ENCODE measurements at places on chromosomes 6 and 20.

GRCh38 chr6:147166360-147166944 lies 37.8 kb upstream of the STXBP5 start:
- DNase-seq: no peak

- no peak for DNase-seq
Observed at GRCh38 chr6:108673153-108673552, 112.4 kb downstream of the FOXO3 start.

GRCh38 chr20:17878912-17879602 lies 89.5 kb downstream of the SNX5 start:
- no peak for DNase-seq

DNA sequence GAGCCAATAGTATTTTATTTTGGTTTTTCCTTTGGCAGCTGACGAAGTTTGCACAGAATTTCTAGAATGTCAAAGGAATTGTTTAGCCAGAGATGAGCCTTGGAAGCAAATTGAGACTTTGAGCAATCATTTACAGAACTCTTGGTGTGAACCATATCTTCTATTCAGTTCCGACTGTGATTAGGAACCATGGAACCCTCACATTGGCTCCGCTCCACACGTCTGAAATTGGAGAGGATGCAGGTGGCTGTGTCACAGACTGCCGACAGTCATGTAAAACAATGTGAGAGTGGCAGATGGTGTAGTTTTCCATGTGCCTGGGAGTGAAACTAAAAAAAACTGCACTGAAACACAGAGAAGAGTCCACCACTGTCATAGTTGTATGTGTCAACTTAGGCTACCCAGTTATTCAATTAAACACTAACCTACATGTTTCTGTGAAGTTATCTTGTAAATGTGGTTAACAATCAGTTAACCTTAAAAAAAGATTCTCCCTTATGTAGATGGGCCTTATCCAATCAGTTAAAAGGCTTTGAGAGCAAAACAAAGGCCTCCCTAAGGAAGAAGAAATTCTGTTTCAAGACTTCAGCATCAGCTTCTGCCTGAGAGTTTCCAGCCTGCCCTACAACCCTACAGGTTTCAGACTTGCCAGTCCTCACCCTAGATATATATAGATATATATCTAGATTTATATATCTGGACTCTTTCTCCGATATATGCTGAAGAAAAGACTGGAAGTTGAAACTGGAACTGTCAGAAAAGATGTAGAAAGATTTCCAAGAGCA lies 3.3 kb upstream of the HMGN4 start:
- DNase-seq: no peak

- no peak for DNase-seq
Observed at GRCh38 chr6:1278061-1278720, 33.7 kb upstream of the FOXQ1 start.

DNA sequence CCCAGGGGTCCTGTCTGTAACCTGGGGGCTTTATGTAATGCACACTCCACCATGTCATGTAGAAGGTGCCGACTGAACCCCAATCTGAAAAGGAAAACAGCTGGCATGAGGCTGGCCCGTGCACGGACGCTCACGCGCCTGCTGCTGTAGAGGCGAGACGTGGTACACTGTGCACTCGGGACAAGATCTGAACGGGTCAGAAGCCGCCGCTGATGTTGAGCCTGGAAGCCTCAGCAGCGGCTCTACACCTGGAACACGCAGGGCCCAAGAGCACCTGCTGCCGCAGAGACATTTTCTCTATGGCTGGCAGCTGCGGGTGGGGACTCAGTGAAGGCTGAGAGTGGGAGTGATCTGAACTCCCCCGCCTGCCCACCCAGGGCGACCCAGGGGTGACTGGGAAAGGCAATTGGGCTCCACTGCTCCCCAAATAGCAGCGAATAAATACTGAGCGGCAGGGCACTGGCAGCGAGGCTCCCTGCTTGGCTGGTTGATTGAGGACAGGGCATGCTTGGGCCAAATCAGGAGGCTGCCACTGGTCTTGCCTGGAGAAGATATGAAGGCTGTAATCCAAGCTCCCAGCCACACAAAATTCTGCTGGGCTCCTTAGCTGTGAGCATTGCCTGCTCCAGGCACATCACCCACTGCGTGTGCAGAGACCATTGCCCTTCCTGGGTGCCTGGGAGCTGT lies 2.5 kb upstream of the OGFR start:
- DNase-seq: no peak

DNA sequence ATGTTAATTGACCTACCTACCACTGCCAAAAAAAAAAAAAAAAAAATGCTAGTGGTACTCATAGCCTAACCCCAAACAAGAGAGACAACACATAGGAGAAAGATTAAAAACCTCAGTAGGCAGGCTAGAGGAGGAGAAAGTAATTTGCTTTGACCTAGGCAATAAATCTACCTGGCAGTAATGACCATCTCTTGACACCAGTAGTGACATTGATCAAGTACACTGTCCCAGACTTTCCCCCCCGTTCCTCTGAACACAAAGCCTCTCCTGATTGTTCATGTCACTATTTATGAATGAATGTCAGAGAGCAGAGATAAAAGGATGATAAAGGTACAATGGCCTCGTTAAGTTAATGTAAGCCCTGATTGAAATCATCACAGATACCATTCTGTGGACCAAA lies 746.8 kb downstream of the CBLN4 start:
- DNase-seq: no peak

GRCh38 chr6:35062676-35063574 lies 78.2 kb downstream of the TCP11 start:
- DNase-seq: peak; percentile 58

DNA sequence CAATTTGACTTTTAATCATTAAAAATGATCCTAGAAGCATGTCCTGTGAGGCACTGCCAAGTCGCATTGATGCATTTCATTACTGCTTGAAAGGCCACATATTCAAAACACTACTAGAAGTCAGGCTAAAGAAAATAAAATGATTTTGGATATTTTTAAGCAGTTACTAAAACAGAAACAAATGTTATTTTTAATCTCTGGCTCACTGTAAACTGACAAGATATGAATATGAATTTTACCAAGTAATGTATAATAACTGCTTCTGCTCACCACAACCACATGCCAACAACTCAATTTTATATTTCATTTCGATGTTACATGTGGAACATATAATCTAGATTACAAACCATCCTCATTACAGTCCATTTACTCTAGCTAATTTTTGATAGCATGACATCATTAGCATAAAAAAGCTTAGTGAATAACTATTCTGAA lies 90.6 kb downstream of the ATXN1 start:
- DNase-seq: no peak

DNA sequence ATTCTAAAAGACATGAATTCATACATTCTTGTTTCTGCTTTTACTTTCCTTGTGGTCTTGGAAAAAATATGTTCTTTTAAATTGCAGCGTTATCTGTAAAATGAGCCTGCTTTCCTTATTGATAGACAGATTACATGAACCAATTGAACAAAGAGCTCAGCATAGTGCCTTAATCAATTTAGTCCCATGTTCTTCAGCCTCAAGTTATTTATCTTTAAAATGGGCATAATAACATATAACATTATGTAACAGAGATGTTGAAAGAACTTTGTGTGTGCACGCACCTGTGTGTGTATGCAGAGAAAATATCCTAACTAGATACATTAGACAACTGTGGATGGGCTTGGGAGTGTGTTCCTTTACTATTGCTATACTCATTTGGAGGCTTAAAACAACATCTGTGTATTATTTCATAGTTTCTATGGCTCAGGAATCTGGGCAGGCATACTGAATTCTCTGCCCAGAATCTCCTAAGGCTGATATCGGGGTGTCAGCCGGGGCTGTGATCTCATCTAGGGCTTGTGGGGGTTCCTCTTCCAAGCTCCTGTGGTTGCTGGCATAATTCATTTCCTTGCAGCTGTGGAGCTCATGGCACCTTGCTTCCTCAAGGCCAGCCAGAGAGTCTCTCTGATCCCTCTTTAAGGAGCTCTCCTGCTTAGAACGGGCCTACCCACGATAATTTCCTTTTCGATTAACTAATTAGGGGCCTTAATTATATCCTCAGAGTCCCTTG lies 194.1 kb downstream of the ARID1B start:
- no peak for DNase-seq

DNA sequence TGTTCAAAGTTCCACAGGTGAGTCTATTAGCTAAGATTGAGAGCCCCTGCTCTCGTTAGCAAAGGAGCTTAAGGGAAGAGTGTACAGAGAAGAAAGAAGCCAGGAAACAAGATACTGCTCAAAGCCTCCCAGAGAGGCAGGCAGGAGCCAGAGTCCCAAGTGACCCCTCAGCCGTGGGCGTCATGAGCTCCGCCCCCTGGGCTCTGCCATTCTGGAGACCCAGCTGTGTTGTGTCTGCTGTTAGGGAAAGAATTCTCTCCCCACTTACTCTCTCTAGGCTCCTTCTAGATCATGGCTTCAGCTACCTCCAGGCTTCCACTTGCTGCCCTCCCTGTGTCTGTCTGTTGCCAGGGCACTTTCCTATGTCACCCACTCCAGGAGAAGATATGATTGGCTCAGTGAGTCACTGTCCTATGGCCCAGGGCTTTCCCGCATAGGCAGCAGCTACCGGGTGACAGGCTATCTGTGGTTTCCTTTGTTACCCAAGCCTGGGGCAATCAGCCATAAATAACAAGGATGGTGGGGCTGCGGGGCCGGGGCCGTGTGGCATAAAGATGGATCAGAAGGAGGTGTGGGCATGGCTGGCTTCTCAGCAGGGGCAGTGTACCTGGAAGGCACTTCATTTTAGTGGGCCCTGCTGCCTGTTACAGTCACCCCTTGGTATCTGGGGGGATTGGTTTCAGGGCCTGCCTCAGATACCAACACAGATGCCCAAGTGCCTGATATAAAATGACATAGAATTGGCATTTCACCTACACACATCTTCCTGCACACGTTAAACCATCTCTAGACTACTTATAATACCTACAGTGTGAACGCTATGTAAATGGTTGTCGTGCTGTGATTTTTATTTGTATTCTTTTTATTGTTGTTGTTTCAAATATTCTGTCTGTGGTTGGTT lies 118.9 kb downstream of the ARMC2 start:
- DNase-seq: peak; percentile 82

DNA sequence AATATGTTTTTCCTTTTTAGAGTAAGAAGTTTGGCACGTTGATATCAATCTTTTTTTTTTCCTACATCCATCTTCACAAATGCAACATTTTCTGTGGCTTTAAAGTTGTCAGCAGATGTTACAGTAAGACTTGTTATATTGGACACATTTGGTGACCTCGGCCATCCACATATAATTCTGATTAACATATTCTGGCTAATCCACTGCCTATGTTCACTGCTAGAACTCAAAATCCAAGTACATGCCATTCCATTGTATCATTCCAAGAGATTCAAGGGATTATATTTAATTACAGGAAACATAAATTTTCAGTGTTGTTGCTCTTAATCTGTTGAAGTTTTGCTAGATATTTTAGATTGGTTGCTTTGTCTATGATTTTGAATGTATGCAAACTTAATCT lies 367.6 kb downstream of the TENT5A start:
- no peak for DNase-seq

DNA sequence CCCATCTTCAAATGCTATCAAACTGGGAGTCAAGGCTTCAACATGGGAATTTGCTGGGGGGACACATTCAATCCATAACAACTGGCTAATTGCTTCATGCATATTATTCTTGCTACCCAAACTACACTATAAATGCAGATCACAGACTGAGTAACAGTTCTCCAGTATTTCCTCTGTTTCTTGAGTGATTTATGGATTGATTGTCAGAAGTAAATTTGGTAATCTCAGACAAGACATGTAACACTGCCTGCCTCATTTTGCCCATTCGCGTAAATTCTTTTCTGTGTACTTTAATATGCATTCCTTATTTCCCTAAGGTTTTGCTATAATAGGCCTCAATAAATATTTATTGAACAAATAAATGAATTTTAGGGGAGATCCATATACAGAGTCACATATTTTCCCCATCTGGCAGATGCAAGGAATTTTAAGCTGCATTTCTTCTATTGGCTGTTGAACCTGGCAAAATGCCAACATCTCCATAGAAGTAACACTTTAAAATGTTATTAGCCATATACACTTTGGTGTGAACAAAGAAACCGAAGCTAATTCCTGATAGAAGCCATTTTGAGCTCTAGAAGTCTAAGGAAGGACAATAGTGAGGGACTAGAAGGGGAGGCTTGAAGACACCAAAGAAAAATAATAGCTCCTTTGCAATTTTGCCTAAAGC lies 98.2 kb downstream of the QRSL1 start:
- no peak for DNase-seq

GRCh38 chr6:107807196-107807811 lies 16.8 kb downstream of the SCML4 start:
- no peak for DNase-seq

- no peak for DNase-seq
Observed at GRCh38 chr6:19712012-19712688, 125.0 kb upstream of the ID4 start.

GRCh38 chr6:167292301-167293087 lies 1.4 kb downstream of the UNC93A start:
- peak; percentile 38 for DNase-seq

- peak; percentile 85 for DNase-seq
Observed at GRCh38 chr20:45336530-45337366, 11.5 kb downstream of the SDC4 start.

- no peak for DNase-seq
Observed at GRCh38 chr20:31542201-31542842, 28.1 kb downstream of the HM13 start.

DNA sequence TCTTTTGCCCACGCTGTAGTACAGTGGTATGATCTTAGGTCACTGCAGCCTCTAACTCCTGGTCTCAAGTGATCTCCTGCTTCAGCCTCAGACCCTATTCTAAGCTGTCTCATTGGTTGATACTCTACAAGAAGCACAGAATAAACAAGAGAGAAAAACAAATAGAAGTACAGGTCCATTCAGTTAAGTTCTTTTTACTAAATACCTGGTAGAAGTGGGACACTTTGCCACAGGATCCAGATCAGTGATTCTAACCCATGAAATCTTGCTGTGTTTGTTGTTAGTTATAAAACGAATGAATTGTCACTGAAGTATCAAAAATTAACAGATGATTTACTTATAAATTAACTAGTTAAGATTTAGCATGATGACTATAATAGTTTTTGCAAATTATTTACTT lies 76.7 kb downstream of the SCAND1 start:
- no peak for DNase-seq

GRCh38 chr6:121222656-121223055 lies 111.6 kb downstream of the TBC1D32 start:
- DNase-seq: no peak

DNA sequence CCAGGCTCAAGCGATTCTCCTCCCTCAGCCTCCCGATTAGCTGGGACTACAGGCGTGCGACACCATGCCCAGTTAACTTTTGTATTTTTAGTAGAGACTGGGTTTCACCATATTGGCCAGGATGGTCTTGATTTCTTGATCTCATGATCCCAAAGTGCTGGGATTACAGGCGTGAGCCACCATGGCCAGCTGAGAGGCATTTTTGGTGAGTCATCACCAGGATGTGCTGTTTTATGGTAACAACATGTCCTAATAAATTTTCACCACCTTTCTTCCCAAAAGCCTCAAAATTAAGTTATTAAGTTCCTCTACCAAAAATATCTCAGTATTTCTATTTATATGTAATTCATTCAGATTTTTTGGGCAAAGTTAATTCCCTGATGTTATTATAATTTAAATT lies 53.5 kb downstream of the COL21A1 start:
- DNase-seq: no peak

- DNase-seq: no peak
Observed at GRCh38 chr6:41470029-41470330, 76.2 kb upstream of the FOXP4 start.

- no peak for DNase-seq
Observed at GRCh38 chr6:139925894-139926641, 551.6 kb upstream of the CITED2 start.

- no peak for DNase-seq
Observed at GRCh38 chr20:62678553-62678952, 30.1 kb upstream of the NTSR1 start.

GRCh38 chr6:31403283-31404060 lies at the start of gene MICA:
Gene MICA (plus strand): TSS chr6:31403595. CDS start chr6:31403633, 38 bp downstream.
- peak; percentile 96 for DNase-seq

GRCh38 chr6:130670142-130670541 lies 157.1 kb upstream of the SMLR1 start:
- DNase-seq: no peak

All from posterior vena cava (tissue), 2 donors.